HTR-8/SVneo (cell line): ENCODE measurements at places on chromosomes 1 and 21.

- DNase-seq: no peak
These were observed 12.4 kb downstream of the RIPK4 start for GRCh38 chr21:41754479-41754891.

GRCh38 chr1:214514032-214514818, 37.2 kb downstream of the PTPN14 start:
- no peak for DNase-seq

- no peak for DNase-seq
These were observed at the start of gene MEF2D for GRCh38 chr1:156500543-156500792. TSS of gene MEF2D (minus strand) at chr1:156500775. CDS start at chr1:156483292, 17,483 bp downstream.

- DNase-seq: no peak
These were observed 191.8 kb downstream of the TOMM20 start for GRCh38 chr1:234936612-234937389.

- DNase-seq: no peak
These were observed 52.2 kb downstream of the PUM1 start for GRCh38 chr1:31013187-31013864.

GRCh38 chr1:213939888-213940287, 47.9 kb upstream of the PROX1 start:
- DNase-seq: no peak
